T1000 (cell line): ENCODE measurements at places on chromosomes 6 and 20.

GRCh38 chr6:72535124-72535523 lies 86.7 kb upstream of the KCNQ5 start:
- DNase-seq: no peak

DNA sequence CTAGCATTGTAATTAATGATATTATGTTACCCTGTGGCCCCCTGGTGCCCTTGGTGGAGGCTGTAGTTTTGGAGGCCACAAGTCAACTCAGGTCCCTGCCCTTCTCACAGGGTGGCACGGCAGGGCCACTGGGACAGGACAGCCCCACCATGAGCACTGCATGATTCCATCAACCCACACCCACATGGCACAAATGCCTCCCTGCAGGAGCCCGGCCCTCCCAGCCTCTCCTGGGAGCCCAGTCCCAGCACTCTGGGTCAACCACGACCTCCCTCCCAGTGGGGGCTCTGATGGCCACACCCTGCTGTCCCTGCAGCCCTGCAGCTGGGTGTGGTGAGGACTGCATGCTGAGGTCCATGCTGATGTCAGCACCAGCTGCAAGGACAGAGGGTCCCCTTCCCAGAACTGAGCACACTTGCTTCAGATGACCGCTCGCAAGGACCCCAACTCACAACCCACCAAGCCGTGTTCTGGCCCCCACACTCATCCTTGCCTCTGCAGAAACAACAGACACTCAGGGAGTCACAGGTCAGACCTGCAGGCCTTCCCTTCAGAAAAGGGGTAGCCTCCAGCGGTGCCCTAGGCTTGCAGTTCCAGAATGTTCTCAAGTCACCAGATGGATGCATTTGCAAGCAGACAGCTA lies 15.7 kb upstream of the CST7 start:
- DNase-seq: no peak

DNA sequence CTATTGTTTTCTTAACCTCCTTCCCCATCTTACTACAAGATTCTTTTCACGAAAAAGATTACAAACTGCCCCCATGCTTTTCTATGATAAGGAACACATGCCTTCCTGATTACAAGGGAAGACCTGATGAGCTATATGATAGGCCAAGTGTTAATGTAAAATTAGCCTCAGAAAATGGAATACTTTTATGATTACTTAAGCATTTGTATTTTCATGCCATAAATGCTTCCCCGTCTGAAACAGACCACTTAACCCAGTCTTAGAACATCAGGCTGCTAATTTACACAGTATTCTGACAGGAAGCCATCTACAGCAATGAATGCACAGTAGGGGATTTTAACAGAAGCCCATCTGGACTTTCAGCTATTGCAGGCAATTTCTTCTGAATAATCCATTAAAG lies 274.9 kb downstream of the HAO1 start:
- DNase-seq: no peak

DNA sequence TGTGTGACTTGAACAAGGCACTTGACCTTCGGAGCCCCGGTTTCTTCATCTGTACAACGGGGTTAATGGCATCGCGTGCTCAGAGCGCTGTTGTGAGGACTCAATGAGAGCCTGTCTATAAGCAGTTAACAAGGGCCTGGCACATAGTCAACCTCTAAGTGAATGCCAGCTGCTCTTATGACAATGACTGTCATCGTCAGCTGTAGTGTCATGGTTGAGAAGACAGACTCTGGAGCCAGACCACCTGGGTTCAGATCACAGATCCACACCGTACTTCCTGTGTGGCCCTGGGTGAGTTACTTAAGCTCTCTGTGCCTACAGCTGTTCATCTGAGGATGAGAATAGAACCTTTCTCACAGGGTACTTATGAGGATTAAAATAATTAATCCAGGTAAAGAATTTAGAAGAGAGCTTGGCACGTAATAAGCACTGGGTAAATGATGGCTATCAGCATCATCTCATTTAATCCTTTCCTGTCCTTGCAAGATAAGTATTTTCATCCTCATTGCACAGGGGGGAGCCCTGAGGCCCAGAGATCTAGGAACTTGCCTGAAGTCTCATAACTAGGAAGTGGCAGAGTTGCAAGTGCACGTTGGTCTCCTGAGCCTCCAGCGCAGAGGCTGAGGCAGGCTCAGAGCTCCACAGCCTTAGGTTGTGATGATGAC lies 105.3 kb downstream of the EYA2 start:
- DNase-seq: no peak

DNA sequence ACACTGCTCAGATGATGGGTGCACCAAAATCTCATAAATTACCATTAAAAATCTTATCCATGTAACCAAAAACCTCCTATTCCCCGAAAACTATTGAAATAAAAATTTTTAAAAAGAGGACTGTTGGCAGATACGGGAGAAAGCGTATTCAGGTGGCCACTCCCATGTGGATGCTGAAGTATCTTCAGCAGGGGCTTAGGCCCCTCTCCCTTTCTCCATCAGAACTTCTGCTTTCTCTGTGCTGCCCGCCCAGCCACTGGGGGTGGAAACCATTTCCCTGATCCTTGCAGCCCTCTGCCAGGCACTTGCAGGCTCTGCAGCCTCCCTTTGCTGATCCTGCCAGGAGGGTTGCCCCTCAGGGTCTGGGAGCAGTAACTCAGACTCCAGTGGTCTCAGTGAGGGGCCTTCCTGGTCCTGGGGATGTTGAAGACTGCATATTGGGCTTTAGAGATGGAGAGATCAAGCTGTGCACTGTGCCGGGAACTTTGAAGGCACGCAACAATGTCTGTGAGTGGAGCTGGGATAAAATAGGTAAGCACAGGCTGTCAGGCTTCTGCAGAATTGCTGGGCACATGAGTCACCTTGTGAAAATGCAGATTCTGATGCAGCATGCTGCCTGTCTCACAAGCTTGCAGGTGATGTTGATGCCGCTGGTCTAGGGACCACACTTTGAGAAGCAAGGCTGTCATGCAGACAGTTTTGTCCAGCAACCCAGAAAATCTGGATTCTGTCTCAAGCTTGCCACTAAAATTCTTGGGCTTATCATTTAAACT lies 59.6 kb downstream of the SLC24A3 start:
- DNase-seq: no peak
